RWPE2 (cell line): ENCODE measurements at places on chromosomes 12 and 14.

GRCh38 chr12:84069699-84070098 is 842.9 kb downstream of the SLC6A15 start:
- DNase-seq, result no peak

DNA sequence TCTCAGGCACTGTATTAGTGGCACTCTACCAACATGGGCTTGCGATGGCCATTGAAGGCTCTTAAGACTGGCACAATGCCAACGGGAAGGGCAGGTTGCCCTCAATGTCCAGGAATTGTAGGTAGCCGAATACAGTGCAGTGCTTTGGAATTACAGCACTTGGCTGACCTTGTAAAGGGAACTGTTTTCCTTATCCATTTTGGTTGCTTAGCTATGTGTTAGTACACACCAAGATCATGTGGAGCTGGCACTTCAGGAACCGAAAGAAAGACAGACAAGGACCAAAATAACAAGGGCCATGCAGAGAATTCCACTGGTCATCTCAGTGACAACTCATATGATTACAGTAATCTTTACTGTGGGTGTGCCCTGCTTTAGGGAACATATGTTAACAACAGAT is 72.7 kb downstream of the DYRK2 start:
- no peak for DNase-seq

DNA sequence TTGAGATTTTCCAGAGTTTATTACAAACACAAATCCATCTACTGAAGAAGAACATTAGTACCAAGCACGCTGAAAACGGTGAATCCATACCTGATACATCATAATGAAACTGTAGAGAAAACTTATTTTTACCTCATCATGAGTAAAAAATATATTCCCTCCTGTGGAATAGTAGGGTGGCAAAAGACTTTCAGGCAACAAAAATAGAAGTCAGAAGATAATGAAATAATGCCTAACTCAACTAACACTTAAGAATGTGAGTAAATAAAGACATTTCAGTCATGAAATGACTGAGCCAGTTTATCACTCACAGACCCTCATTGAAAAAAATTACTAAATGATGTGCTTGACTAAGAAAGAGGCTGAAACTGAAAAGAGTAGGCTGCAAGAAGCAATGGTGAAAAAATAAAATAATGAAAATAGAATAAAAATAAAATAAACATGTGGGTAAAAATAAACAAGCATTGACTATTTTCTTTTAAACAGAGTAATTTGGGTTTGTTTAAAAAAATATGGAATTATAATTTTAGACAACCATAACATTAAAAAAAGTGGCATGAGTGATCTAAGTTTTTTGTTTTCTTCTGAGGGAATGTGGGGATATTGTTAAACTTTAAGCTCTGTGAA is 148.6 kb downstream of the ASCL1 start:
- no peak for DNase-seq

GRCh38 chr14:68544081-68544892 is 248.6 kb downstream of the ZFP36L1 start:
- DNase-seq, result no peak

- no peak for DNase-seq
Observed at GRCh38 chr12:102756530-102756929, 160.5 kb downstream of the PAH start.

- DNase-seq, result no peak
Observed at GRCh38 chr12:51328587-51328986, 4.6 kb upstream of the BIN2 start.

- DNase-seq, result no peak
Observed at GRCh38 chr12:79775355-79776027, 84.7 kb upstream of the PAWR start.

DNA sequence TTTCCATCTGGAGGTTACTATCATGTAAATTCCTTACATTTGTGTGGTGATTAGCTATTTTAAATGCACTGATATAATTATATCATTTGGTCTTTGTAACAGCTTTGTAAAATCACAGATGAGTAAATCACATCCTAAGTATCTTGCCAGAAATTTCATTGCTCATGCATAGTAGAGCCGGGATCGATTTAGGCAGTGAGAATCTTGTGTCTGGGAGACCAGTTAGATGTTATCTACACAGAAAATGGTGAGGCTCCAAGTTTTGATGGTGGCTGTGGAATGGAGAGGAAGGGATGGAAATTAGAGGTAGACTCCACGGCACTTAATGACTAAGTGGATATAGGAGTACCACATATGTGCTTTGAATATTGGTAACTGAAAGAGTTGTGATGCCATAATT is 156.3 kb downstream of the MSRB3 start:
- DNase-seq, result no peak

DNA sequence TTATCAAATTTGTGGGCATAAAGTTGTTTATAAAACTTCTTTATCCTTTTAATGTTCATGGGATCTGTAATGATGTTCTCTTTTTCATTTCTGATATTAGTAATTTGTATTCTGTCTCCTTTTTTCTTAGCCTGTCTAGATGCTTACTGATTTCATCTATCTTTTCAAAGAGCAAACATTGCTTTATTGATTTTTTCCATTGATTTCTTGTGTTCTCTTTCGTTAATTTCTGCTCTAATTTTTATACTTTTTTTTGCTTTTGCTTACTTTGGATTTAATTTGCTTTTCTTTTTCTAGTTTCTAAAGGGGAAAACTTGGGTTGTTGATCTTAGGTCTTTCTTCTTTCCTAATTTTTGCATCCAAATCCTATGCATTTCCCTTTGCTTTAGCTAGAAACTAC is 42.5 kb downstream of the CRADD start:
- no peak for DNase-seq

GRCh38 chr12:6146509-6146908 is 22.0 kb upstream of the VWF start:
- no peak for DNase-seq

- no peak for DNase-seq
Observed at GRCh38 chr12:76811976-76812375, 48.1 kb downstream of the ZDHHC17 start.

DNA sequence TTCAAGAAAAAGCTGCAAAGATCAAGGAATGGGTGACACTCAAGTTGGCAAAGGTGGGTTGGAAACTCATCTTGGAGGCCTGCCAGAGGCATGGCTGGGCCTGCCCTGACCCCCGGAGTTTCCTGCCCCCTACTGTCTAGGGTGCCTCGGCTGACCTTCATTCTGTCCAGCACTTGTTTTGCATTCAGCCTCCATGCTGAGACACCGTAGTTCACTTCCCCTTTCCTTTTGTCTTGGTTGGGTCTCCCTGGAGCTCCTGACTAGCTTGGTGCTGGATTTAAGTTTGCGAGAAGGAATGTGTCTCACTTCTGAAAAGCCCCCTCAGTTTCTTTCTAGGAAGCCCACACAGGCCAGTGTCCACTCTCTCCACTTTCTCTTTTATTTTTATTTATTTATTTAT is 26.5 kb downstream of the PLEKHH1 start:
- no peak for DNase-seq

DNA sequence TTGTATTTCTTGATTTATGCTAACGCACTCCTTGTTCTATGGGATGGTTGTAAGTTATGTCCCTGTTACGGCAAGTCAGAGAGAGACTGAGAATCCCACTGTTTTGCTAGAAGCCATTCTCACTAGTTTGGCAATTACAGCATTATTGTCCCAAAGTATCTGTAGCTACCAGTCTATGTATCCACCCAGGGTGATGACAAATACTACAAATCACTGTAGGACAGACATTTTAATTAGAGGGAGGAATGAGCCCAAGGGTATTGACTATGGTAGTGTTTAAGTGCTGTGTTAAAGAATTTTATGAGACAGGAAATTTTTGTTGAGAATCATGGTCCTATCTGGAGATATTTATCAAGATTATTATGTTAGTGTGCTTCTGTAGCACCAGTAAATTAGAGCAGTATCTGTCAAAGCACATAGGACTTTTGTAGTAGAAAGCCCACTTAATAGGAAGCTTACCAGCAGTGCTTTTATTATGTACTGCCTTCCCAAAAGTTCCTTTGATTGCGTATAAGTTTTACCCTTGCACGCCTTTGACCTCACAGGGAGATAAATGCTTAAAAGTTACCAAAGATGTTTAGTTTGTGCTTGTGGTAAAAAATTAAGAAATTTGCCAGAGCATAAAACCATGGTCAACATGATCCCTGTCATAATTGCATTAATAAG is 10.7 kb downstream of the PRKCH start:
- no peak for DNase-seq

DNA sequence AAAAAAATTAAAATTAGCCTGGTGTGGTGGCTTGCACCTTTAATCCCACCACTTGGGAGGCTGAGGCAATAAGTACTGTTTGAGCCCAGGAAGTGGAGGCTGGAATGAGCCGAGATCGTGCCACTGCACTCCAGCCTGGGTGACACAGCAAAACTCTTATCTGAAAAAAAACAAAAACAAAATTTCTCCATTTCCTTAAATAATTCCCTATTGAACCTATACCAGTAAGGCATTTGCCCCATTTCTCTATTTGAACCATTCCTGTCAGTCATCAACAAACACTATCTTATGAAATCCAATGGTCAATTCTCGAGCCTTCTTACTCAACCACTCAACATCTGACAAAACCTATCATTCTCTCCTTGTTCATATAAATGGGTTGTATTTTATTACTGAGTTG is 14.7 kb downstream of the SLC2A14 start:
- no peak for DNase-seq

- no peak for DNase-seq
Observed at GRCh38 chr12:118377021-118377883, 897 bp downstream of the SUDS3 start.

DNA sequence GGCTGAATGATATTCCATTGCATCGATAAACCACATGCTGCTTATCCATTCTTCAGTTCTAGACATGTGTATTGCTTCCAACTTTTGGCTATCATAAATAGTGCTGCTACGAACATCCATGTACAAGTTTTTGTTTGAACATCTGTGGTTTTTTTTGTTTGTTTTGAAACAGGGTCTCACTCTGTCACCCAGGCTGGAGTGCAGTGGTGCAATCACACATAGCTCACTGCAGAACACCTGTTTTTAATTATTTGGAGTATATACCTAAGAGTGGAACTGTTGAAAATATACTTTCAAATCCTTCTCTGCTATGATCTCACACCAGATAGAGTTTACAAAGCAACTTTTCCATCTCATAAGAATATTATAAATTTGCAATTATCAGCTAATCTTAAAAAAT is 124.2 kb downstream of the TTC7B start:
- no peak for DNase-seq

DNA sequence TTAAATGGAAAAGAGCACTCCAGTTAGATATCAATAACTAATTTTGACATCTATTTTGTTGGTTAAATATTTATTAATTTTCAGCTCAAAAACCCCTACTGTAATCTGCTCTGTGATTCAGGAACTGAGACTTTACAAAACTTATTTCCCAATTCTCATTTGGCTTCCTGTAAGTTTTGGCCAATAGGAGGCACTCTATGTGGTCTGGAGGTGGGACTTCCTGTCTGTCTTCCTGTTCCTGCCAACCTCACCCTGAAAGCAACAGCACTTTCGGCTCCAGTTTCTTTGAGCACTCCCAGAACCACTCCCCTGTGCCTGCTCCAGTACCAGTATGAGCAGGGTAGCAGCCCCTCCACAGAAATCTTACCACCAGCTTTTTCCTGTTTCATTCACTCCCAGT is 1027.0 kb downstream of the VRK1 start:
- no peak for DNase-seq

GRCh38 chr12:65631621-65632111 is 192.6 kb upstream of the HMGA2 start:
- peak; percentile 85 for DNase-seq

DNA sequence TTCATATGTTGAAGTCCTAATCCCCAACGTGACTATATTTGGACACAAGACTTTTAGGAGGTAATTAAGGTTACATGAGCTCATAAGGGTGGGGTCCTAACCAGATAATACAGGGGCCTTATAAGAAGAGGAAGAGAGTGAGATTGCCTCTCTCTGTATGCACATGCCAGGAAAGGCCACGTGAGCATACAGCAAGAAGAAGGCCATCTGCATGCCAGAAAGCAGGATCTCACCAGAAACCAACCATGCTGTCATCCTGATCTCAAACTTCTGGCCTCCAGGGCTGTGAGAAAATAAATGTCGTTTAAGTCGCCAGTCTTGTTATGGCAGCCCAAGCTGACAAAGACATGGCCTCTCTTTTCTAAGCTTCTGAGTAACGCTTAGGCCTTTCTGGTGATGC is 69.0 kb upstream of the GPHB5 start:
- no peak for DNase-seq

DNA sequence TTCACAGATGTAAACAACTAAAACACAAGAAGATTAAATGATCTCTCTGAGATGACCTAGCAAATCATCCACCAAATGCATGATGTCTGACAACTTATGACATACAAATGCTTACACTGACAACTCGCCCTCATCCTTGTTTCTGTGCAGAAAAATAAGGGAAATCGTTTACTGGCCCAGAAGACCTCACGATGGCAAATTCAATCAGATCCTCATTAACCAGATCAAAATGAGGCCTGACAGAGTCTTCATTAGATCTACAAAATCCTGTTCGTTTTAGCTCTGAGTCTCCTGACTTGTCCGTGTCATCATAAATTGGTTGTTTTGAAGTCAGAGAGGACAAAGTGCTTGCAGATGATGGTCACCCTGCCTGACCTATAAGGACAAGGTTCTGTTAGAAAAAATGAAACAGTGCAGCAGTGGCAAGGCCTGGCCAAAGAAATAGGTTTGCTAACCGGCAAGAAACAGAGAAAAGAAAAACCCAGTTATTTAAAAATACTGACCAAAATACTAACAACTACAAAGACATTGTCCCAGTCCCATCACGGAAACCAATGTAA is 109.5 kb downstream of the BTG1 start:
- no peak for DNase-seq

GRCh38 chr14:43687921-43688320 is 819.2 kb downstream of the FSCB start:
- no peak for DNase-seq

DNA sequence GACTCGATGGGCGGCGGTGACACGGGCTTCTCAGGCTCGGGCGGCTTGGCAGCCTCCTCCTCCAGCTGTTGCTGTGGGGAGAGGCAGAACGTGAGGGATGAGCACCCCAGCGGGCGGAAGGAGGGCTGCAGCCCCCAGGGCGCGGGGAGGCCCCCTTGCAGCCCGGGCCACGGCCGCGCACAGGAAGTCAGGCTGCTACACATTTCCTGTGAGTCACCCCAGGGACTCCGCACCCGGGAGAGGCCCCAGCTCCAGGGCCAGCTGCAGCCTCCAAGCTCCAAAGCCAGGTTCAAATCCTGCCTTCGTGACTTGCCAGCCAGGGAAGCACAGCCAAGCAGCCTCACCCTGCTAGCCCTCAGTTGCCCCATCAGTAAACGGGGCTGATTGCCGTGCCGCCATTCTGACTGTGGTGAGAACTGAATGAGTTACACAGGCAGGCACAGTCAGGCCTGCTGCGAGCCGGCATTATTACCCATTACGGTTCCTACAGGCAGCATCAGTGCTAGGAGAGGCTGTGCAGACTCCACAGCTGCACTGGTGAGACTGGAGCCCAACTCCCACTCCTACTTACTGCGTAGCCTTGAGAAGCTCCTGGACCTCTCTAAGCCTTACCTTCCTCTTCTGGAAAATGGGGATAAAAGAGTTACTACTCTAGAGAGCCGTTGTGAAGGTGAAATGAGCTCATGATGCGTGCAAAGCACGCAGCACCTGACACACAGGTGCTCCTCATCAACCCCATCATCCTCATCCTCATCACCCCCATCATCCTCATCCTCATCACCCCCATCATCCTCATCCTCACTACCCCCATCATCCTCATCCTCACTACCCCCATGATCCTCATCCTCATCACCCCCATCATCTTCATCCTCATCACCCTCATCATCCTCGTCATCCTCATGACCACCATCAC is 100.9 kb downstream of the NCOR2 start:
- no peak for DNase-seq

GRCh38 chr14:43480976-43481375 is 1026.1 kb downstream of the FSCB start:
- no peak for DNase-seq

GRCh38 chr14:65334765-65335410 is 77.6 kb upstream of the FUT8 start:
- DNase-seq, result no peak
